ENCODE measurements at places on chromosomes 3 and 15.

DNA sequence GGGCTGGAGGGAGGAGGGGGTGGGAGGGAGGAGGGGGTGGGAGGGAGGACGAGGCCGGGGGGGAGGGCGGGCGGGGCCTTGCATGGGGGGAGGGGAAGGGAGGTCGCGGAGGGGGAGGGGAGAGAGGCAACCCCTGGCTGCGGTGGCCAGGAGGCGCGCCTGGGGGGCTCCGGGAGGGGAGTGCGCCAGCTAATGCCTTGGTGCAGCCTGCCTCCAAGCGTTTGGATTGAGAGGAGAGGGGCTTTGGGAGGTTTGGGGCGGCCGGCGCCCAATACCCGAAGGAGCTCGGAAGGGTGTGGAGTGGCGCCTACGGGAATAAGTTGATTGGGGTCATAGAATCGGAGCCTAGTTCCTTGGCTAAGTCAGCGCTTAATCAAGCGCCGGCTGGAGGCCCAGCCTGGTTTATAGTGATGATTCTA is 557 bp downstream of the TFG start:
- peak; percentile 52 for DNase-seq

DNA sequence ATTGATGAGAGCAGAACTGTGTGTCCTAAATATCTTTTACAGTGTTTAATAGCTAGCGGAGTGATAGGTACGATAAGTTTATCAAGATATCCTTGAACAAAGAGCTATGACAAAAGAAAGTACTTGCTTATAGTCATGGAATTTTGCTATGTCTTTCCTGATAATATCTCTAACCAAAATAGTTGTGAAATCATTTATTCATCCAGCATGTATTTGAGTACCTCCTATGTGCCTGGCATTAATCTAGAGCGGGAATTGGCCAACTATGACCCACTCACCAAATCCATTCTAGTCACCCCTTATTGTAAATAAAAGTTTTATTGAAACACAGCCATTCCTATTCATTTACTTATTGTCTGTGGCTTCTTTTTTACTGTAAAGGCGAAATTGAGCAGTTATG is 46.6 kb downstream of the ZFAND6 start:
- peak; percentile 18 for DNase-seq

- no peak for DNase-seq
These were observed 775 bp downstream of the ARNT2 start for GRCh38 chr15:80404761-80405553.

DNA sequence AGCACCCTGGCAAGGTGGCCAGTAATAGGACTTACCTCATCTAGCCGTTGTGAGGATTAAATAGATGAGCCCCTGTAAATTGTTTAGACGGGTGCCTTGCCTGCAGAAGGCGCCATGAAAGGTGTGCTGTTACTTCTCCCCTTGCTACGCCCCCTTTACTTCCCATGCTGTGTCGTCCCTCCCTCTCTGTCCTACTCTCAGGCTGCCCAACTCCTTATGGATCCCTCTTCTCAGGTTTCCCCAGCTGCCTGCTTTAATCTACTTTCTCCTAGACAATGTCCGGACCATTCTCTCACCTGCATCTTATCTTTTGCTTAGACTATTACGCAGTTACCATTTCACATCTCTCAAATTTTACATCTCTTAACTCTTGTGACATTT is 1.7 kb upstream of the FBXW12 start:
- DNase-seq: no peak

DNA sequence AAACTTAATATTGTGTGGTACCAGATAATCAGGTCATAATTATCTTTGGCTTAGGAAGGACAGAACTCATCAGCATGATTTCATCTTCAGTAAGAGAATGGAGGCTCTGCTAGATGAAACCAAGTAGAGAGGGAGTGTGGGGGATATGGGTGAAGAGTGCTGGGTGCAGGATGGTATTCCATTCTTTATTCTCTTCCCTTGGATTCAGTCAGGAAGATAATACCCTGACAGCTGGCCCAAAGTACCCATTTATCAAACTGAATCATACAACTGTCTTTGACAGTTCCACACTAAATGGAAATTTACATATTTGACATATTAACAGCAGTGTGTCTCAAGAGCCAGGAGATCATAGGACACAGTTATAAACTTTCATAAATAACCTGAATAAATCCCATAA is 44.7 kb downstream of the GOLIM4 start:
- no peak for DNase-seq

DNA sequence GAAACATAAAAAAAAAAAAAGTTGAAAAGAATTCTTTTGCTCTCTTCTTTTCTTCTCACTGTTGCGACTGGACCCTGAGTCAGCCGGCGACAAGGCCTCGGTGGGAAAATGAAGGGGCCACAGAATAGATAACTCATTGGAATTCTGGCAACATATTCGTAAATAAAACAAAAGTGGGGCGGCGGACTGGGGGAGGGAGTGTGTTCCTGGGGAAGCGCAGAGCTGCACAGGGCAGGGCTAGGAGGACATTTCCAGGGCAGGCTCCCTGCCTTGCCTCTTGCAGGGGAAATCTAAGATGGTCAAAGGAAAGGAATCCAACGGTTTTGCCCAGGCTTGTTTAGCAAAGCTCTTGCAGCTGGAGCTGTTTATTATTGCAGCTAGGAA is 1042.8 kb upstream of the NR2F2 start:
- DNase-seq: peak; percentile 55

DNA sequence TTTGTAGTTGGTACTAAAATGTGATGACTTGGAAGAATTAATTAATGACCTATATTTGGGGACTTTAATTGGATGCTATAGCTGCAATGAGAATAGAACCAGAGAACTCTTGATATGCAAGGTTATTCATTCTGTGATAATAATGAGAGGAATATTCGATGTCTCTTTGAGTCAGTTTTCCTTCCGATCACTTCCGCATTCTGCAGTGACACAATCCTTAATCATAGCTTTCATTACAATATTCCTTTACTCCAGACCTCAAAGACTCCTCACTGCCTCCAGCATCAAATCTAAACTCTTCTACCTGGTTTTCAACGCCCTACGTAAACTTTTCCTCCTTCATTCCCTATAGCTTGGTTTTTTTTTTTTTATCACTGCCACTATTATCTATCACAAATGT is 21.6 kb downstream of the B3GNT5 start:
- no peak for DNase-seq

DNA sequence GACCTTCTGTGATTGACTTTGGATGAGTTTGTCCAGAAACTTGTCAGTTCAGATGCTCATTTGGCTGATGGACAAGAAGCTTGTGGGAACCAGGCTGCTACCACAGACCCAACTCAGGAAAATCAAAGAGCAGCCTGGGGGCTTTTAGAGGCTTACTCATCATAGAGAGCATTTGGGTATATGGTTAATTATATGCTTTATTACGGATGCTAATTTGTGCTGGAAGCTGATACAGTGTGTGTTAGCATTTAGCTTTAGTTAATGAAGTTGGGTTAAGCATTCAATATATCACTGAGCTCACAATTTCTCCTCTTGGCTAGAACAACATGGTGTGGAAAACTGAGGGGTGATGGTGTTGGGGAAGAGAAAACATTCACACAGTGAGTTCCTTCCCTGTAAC is 664.2 kb upstream of the CFAP20DC start:
- no peak for DNase-seq

DNA sequence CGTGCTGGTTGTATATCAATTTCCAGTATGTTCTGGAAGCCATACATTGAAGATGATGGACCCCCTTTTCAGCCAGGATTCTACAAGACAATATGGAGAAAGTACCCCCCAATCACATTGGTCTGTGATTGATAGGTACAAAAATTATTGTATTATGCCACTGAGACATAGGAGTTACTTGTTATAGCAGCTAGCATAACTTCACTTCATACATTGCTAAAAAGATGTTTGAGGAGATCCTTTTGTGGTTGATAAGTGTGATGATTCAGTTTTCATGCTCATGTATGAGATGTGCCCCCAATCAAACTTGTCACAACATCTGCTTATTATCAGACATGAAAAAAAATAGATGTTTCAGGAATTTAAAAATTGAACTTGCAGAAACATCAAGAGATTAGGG is 66.0 kb downstream of the GPD1L start:
- no peak for DNase-seq

DNA sequence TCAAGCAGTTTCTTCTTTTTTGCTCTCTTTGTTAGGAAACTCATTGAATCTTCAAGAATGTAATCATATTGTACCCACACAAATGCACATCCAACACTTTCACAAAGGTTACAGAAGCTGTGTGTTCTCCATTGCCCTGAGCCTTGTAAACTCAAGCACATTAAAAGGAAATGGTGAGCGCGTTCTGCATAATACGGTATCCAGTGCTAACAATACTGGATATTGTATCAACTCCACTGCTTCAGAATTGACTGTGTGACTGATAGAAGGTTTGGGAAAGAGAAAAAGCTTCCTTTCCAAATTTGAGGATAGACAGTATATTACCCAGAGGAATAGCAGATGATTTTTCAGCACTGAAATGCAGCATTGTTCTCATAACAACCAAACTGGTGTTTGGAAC is 268.9 kb upstream of the RBMS3 start:
- DNase-seq: no peak

DNA sequence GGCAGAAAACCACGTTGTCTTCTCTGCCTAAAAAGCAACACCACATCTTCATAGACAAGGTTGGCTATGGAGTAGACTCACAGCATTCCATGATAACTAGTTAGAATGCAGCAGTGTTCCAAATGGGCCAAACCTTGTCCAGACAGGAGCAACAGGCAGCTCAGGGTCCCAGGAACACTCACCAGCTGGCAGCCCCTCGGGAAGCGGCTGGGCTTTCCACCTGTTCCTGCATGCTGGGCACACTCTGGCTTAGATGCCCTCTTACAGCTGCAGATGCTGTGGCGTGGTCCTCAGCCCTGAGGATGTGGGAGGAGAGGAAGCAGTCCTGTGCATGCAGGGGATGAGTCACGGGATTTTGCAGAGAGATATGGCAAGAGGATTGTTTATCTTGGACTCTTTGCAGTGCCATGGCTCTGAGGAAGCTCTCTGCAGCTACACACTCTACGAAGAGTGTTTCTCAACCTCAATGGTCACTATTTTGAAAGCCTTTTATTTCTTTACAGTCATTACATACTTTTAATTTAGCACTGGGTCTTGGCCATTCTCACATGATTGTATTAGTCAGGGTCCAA is 11.3 kb downstream of the NRROS start:
- DNase-seq: peak; percentile 98

DNA sequence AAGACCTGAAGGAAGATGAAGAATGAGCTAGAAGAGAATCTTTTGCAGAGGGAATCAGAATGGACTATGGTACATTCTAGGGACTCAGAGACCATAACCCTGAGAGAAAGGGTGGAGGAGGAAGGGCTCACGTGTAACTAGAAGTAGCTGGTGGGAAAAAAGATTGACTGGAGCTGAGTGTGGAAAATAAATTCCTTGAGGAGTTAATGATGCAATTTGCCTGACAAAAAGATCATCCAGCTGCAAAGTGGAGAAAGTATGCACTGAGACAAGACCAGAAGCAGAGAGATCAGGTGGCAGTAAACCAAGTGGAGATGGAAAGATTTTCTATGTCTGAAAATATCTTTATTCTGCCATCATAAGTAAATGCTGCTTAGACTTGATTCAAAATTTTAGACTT is 52.9 kb upstream of the TBL1XR1 start:
- peak; percentile 23 for DNase-seq

GRCh38 chr3:64355401-64355807 is 130.1 kb upstream of the PRICKLE2 start:
- peak; percentile 76 for DNase-seq

DNA sequence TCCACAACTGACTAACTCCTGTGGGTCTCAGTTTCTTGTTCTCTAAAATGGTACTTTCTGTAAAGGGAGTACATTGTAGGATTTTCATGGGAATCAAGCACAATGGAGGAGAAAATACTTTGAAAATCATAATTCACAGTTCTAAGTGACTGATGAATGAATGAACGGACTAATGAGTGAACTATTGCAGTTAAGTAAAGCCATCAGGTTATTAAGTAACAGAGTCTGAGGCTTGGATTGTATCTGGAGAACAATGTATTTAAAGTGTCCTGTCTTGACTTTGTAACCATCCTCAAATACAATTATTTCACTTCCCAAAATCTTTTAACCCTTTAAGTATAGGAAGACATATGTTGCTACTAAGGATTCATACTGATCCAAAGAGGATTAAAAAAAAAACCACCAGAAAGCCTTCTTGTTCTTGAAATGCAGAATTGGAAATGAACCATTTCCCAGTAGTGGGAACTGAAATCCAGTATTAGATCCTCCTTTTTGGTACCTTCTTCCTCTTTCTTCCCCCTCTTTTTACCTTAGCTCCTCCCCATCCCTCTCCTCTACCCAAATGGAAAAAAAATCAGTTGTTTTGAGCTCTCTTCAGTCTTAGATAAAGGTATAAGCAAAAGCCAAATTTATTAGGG is 13.2 kb upstream of the BCL6 start:
- DNase-seq: no peak

DNA sequence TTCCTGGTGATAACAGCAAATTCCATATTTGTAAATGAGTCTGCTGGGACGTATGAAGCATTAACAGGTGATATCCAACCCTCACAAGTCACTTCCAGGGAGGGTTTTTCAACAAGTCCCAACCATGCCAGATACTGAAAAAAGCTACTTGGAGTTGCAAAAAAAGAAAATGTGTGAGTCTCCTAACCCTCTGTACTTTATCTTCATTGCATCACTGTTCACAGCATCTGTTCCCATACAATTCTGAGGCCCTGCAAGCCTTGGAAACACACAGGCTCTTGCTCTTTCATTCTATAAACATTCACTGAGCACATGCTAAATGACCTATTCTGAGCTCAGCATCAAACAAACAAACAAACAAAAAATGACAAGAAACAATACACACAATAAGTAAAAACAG is 120.8 kb downstream of the RFTN1 start:
- DNase-seq: peak; percentile 85

DNA sequence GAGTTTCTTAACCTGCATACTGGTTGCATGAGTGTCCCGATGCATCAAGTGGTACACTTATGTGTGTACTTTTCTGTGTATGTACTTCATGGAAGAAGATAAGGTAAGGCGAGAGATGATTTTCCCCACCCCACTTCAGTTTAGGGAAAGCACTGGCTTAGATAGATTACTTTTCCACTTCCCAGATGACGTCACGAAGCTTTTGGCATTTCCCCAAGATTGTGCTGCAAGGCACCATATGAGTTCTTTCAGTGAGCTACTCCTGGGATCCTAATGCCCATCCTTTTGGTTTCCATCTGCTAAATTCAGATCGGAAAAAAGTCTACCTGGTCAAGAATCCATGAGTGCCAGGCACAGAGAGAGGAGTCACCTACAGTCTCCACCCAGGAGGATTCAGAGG is 4.5 kb downstream of the IL17RB start:
- peak; percentile 51 for DNase-seq

DNA sequence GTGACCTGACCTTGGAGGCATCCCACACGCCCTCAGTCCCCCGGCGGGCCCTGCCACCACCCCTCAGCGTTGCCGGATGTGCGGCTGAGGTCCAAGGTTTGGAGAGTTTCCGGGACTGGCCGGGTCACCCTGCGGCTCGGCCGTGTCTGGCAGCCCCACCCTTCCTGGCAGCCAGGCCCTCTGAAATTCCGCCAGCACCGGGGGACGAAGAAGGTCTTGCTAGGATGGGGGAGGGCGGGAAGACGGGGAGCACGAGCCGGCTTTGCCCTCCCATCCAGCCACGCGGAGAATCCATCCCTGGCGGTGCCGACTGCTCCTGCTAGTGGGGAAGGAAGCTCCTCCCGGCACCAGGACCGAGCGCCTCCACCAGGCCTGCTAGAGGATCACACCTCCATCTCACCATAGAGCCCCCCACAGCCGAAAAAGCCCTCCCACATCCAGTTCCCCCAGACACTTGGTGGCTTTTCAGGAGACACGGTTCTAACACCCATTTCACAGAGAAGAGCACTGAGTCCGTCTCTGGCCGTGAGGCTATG is 81.5 kb downstream of the CPN2 start:
- peak; percentile 88 for DNase-seq
